ENCODE measurements at places on chromosomes 1 and 21. TPM values are rescaled to one million over a fixed set of nuclear protein-coding genes. Genes with fewer than 3 reads are reported as not detected.

DNA sequence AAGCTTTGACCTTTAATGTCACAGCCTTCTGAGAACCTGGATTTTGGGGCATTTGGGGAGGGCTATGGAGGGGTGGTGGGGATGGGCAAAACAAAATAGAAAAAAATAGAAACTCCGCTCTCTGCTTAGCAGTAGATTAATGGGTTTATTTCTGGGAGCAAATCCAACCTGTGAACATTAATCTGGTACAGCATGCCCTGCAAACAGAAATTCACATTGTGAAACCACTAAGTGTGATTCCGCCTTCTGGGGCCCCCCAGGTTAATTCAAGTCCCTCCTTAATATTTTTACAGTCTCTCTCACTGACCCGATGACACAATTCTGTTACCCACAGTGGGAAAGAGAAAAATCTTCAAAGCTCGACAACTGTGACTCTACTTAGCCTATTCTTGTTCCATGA lies 76.4 kb downstream of the TIAM1 start:
- DNase-seq: no peak

DNA sequence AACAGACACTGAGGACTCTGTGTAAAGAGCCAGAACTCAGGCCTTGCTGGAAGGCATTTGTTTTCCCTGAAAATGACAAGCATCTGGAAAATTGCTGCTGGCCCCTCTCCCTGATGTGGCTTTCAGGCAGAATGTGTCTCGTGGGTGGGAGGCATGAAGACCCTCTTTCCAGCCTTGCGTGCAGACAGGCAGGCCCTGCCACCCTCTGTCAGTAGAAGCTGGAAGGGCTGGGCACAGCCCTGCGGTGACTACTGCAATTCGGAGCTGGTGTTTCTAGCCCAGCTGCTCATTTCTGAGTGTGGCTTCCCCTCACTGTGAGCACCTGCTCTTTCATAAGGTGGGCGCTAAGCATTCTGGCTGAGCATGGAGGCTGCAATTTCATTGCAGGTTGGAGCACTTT lies 349.9 kb downstream of the PTPRU start:
- no peak for DNase-seq

- no peak for DNase-seq
Measured at GRCh38 chr1:177915641-177916040, 54.2 kb downstream of the SEC16B start.

GRCh38 chr1:198564716-198565115 lies 24.2 kb upstream of the ATP6V1G3 start:
- DNase-seq: peak; percentile 17

DNA sequence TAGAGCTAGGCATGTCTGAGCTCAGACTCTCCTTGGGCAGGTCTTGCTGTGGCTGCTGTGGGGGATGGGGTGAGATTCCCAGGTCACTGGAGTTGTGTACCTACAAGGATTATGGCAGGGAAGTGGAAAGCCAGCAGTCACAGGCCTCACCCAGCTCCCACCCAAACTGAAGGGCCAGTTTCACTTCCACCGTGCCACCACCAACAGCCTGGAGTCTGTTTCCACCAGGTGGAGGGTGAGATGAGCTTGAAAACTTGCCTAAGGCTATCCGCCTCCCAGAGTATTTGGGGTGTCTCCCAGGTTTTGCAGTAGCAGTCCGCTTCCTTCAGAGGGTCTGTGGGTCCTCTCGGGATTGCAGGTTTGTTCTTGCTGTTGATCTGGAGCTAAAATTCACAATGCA lies 327.7 kb downstream of the PTPRC start:
- no peak for DNase-seq

- DNase-seq: no peak
Measured at GRCh38 chr1:14115976-14116375, 416.0 kb downstream of the PRDM2 start.

DNA sequence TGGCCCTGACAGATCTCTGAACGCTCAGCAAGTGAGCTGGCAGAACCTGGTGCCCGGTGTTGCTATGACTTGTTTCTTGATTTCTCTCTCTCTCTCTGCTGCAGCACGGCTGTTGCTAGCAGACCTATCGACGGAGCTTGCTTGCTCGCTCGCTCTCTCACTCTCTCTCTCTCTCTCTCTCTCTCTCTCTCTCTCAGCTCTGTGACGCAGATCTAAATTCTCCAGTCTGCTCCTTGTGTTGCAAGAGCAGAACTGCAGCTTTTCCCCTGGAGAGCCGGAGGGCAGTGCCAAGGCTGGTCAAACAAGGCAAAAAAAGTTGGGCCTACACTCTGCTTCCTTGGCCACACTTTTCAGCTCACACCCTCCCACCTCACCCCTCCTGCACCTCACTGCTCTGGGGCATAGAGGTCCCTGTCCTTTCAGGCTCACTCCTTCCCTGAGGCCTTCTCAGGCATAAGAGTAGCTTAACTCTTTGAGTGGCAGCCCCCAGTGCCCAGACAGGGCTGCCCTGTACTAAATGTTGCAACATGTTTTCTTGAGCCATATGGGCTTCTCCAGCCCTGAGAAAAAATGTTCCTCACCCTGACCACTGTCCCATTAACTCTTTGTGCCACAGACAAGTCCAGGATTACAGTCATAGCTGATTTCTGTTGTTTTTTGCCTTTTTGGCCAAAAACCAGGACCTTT lies 72.2 kb downstream of the CD46 start:
- DNase-seq: peak; percentile 75

The PALMD gene
- total RNA-seq: not detected

The C4BPA gene
- total RNA-seq: not detected

The NCAM2 gene
- not detected for total RNA-seq

The SYCP1 gene
- not detected for total RNA-seq
